ENCODE measurements at places on chromosomes 4 and X.

- no peak for DNase-seq
These were observed 267.4 kb downstream of the ANK2 start for GRCh38 chr4:113316879-113317278.

DNA sequence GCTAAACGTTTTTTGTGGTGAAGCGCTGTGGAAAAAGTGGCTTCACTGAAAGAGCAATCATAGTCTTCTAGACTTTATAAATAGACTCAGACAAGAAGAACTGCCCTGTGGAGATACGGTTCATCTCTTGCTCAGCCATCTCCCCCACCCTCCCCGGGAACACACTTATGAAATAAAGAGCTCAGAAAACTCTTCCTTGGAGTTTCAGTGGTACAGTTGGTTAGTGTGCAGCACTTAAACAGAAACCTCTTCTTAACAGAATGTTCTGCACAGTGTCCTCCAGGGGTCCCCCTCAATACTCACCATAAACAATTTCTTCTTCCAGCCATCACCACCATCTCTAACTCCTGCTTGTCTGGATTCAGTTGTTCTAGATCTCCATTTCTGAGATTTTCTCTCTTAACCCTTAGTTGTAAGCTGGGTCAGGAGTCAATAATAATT is 313.0 kb downstream of the ARHGAP10 start:
- DNase-seq: no peak

- DNase-seq: no peak
These were observed 856.7 kb upstream of the PRKX start for GRCh38 chrX:4570151-4570550.

DNA sequence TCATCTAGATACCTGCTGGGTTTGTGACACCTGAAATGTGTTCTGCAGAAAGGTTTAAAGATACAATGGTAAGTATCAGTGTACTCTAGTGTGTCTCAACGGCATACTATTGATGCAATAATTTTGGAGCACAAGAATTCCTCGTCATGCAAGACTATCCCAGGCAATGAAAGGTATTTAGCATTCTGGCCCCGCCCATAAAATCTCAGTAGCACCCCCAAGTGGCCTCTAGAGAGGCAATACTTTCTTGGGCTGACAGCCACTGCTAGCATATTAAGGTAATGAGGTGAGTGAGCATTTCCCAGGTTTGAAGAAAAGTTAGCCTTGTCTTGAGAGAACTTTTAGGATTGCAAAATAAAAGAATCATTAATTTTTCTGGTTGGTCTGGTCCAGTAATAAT is 24.0 kb downstream of the TAB3 start:
- DNase-seq: peak; percentile 48

DNA sequence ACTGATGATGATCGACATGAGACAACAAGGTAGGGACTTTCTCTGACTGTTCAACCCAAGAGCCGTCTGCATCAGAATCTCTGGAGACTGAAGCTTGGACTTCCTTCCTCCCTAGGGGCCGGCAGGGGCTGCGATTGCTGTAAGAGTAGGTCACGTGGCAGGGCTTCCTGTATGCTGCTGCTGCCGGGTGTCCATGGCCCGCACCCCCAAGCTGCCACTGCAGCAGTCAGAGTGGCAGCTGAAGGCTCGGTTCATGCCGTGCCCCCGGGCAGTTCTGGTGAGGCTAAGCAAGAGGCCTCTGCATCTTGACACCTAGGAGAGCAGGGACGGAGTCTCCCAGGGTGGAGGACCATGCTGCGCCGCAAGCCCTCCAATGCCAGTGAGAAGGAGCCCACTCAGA is at the start of gene SASH3:
Gene SASH3 (plus strand): TSS at position 203 of the 400 bp plus-strand sequence. CDS start 149 bp downstream, at position 352.
- DNase-seq: no peak

DNA sequence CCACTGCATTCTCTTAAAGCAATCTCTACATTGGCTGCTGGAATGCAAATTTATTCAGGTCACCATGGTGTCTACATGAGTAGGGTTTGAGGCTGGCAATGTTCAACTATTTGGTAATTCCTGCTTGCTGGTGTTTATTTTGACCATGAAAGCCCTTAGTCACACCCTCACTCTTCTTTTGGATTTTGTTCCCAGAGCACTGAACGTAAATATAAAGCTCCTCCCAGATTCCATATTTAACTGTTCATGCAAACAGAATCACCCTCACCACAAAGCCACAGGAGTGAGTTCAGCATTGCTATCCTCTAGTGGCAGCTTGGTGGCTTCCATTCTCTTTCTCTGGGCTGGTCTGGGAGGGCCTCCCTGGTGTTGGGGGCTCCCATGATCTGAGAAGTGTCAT is 82.8 kb downstream of the LNX1 start:
- no peak for DNase-seq

DNA sequence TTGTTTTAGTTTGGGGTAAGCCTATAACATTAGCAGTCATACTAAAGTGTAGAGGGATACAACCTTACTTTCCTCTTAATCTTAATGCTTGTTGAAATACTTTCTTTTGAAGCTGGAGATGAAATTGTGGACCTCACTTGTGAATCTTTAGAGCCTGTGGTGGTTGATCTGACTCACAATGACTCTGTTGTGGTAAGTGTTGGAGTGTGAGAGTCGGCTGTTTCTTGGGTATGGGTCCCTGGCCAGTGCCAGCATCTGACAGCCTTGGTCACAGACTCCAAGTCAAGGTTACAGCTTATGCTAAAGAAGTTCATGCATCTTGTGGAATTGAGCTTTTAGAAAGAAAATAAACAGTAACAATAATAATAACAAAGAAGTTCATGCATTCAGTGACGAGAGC is 31.6 kb downstream of the RNF4 start:
- no peak for DNase-seq

DNA sequence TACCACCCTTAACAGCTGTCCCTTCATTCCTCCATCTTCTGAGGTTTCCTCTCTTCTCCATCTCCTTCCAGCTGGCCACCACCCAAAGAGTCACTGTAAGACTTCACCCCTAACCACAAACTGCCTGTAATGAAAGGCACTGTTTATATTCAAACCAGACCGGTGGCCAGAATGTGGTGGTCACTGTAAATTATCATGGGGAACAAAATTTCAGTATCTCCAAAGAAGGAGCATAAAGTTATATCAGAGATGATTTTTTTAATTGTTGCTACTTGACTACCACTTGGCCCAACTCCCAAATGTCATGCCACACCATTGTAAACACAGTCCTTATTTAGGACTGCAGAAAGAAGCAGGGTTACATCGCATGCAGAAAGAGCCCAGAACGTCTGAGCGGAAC is 44.8 kb downstream of the SMARCA1 start:
- no peak for DNase-seq

Data from NCI-H69 (cell line).